Suppressor macrophage treated with lipopolysaccharide for 4 hours (primary cell): ENCODE measurements at places on chromosomes 5 and 9.

- DNase-seq: no peak
Observed at GRCh38 chr5:150305557-150305956, 2.9 kb upstream of the ARSI start.

- DNase-seq: no peak
Observed at GRCh38 chr9:98280574-98280973, 25.1 kb upstream of the TBC1D2 start.

- DNase-seq: no peak
Observed at GRCh38 chr9:36471359-36471758, 71.3 kb upstream of the RNF38 start.

DNA sequence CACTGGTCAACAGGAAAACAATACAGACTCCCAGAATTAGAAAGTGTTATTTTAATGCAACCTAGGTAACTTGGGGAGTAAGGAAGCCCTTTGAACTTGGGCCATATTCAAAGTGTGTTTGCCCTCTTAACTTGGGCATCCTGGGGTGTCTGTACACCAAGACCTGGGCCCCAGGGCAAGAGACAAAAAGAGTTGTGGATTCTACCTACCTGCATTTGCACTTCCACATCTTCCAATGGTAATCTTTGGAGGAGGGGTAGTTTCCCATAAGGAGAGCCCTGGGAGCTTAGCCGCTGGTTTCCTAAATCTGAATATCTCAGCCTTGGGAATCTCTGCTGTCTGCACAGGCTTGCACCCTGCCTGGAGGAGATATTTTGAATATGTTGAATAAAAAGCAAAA lies 8.5 kb downstream of the WNT8A start:
- DNase-seq: no peak

DNA sequence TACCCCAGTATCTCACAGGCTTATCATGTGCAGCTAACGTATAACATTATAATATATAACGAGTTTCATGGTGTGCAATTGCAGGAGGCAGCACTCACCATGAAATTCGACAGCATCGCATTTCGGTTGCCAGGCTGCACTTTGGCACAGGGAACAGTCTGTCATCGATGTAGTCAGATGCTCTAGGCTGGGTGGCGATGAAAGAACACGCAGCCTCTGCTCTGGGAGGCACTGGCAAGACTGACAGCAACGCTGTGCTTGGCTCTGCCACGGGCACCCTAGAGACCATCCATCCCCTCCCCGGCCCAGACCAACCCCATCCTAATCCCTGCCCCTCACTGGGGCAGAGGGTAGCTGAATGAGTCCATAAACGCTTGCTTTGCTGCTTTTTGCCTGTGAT lies 290.8 kb downstream of the MED10 start:
- no peak for DNase-seq

- DNase-seq: no peak
Observed at GRCh38 chr9:134575103-134575900, 66.3 kb upstream of the COL5A1 start.

GRCh38 chr5:163658702-163659567 lies 153.5 kb downstream of the MAT2B start:
- no peak for DNase-seq

DNA sequence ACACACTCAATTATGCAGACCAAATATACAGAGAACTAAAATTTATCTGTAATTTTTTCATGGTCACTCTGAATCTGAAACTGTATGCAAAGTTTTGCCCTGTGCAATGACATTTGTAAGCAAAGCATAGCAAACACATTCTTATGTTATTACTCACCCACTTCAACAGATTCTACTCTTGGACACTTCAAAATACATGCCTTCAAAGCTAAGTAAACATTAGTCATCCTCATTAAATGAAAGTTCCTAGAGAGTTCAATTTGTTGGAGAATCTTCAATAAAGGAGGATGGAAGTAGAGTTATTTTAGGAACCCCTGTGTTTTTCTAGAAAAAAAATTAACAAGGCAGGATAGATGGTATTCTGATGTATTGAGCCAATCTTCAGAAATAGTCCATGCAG lies 639.7 kb upstream of the C9orf72 start:
- no peak for DNase-seq

- no peak for DNase-seq
Observed at GRCh38 chr5:4230786-4231641, 635.4 kb downstream of the IRX1 start.

GRCh38 chr9:136225748-136226679 lies 19.6 kb downstream of the QSOX2 start:
- DNase-seq: peak; percentile 46

GRCh38 chr9:116701940-116702642 lies 15.0 kb downstream of the TRIM32 start:
- no peak for DNase-seq

DNA sequence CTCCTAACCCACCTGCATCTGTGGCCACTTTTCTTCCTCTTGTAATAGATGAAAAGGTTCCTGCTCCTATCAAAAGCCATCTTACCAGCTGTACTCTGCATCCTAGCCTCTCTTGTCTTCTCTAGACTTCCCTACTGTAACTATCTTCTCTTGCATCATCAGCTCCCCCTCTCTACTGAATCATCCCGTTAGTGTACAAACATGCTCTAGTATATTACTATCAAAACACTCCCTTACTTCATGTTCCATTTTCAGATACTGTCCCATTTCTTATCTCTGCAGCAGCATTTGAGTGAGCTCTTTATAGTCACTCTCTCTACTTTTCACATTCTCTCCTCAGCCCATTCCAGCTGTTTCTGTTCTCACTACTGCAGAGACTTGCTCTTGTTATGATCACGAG lies 2.8 kb downstream of the SRA1 start:
- DNase-seq: peak; percentile 52

- DNase-seq: no peak
Observed at GRCh38 chr9:114086607-114087006, 8.5 kb upstream of the AMBP start.

GRCh38 chr5:91027405-91028139 lies 355.5 kb downstream of the ARRDC3 start:
- DNase-seq: no peak

- no peak for DNase-seq
Observed at GRCh38 chr5:166596043-166596442, 1695.4 kb upstream of the WWC1 start.

DNA sequence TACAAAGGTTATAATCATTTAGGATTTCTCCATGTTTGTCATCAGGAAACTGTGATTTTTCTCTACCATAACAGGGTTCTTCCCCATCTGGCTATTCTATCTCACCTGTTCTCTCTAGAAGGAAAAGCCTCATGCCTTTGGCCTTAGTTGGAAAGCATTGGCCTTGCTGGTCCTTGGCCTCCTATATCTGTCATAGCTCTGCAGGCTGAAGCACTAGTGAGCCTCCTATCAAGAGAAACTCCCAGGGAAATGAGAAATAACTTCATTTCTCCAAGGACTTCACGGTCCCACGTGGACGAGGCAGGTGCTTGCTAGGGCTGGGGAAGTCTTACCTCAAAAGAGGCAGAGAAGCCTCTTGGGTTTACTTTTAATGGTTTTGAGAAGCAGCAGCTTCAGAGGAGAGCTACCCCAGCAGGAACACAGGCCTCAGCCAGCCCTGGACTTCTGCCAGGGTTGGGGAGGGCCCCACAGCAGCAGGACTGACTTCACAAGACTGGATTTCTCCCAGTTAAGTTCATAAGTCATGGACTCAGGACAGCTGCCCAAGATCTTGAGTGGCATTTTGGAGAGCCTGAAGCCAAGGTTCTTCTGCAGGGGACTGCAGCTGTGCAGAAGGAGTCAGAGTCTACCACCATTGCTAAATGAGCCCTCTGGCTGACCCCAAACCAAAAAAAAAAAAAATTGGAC lies 15.8 kb upstream of the PSAT1 start:
- DNase-seq: no peak

DNA sequence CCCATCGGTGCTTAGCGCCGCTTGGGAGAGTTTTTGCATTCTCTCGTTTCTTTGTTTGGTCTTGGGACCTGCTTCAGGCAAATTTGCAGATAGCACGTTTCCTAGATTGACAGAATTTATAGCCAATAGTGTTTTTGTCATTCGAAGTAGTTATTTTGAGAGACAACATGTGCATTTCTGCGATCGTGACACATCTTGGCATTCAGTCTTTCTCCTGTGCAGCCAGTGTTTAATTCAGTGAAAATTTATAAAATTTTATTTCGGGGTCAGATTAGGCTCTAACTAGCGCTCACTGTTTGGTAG lies 830 bp downstream of the PRRC1 start:
- DNase-seq: no peak

DNA sequence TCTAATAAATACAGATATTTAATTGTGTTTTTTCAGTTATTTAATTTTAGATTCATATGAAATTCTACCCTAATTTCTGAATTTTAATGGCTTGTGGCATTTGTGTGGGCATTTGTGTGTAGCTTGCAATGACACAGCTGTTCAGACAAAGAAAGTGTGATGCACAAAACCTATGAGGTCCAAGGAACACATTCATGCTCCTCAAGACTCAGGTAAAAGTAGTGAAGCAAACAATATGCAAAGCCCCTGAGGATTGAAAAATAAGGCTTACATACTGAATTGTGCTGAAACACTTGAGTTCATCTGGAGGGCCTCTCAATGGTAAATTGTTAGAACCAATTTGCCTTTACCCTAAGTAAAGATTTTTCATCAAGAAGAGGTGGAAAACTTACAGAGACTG lies 28.1 kb downstream of the IL7R start:
- DNase-seq: no peak

DNA sequence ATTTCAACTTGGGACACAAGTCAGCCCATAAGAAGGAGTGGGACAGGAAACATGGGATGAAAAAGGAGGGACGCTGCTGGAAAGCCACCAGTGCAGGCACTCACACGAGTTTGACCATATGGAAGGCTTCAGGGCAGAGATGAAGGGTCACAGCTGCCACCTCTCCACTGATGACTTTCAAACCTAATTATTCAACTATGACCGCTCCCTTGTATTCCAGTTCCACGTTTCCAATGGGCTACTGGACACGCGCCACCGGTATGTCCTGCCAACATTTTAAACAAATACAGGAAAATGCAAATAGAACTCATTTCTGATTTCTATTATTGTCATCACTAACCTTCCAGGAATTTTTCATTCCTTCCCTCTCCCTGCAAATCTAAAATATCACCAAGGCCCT lies 134.7 kb downstream of the SLC1A3 start:
- no peak for DNase-seq

DNA sequence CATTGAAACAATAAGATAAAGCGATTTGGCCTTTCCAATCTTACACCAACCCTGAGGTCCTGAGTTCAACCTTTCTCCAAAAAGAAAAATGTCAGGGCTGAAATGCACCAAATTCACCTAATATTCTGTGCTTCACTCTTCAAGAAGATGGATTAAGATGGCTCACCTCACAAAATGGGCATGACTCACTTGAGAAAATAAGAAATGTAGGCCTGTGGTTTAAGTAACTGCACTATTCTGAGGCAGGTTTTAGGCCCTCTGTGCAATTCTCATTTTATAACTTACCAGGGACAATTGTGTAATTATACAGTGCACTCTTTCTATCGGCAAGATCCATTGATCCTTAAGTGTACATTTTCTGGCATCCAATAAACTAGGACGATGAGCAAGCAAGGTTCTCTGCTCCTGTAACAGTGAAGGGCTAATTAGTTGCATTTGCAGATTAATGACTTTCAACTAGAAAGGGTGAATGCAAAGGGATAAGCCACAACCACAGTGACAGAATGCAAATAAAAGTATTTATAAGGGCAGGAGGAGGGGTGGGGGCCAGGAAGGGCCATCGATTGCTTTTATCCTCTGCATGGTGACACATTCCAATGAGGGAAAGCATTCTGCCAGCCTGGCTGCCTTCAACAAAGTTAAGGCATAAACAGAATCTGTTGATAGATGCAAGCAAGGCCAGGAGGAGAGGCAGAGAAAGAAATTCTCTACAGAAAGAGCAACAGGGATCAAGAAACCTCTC lies 214.5 kb downstream of the CAAP1 start:
- no peak for DNase-seq

DNA sequence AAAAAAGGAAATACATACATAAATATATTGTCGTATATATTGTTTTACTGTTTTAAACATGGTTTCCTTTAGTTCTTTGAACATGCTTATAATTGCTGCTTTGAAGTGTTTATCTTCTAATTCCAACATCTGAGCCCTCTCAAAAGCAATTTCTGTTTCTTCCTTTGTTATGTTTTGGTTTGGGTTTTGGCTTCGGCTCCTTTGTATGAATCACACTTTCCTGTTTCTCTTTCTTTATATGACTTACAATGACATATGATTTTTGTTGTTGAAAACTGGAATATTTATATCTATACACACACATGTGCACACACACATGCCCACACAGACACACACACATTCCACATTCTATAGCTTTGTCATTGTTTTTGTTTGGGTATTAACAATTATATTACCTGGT lies 1206.7 kb downstream of the CDH12 start:
- no peak for DNase-seq

DNA sequence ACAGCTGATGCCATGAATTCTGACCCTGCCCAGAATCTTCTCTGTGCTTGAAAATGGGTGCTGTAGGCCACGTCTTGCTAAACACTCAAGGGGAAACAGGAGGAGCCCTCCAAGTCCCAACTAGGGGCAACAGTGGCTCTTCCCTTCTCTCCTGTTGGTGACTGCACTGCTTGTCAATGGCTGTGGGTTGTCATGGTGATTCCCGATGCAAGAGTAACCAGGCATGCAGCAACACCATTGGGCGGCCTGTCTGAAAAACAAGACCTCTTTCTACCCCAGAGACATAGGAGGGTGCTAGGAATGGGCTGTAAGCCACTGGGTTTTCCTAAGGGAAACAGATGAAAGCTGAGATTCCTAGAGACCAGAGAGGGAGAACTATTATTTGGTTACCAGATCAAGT lies 201.7 kb upstream of the PANK3 start:
- DNase-seq: no peak

DNA sequence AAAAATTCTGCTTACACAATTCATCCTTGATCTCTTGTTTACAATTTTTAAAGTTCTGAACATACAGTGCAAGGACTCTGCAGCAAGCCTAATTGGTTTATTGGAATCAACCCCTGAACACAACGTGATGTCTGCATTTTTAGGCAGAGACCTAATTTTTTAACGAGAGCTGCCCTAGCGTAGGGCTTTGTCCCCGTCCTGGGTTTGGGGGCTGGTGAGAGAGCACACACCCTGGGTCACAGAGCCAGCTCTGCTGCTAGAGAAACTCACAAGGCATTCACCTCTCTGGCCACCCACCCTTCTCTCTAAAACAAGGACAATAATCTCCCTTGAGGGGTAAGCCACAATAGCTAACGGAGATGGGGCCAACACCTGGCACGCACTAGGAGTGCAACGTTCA lies 28.2 kb downstream of the SH3PXD2B start:
- no peak for DNase-seq

GRCh38 chr5:80414113-80414512 lies 6.2 kb downstream of the ZFYVE16 start:
- peak; percentile 76 for DNase-seq

- no peak for DNase-seq
Observed at GRCh38 chr9:83029531-83030137, 33.3 kb downstream of the RASEF start.

GRCh38 chr5:156254196-156254595 lies 72.8 kb upstream of the SGCD start:
- no peak for DNase-seq

- peak; percentile 59 for DNase-seq
Observed at GRCh38 chr9:116860509-116861120, 173.5 kb downstream of the TRIM32 start.

GRCh38 chr5:102770803-102771202 lies 15.7 kb downstream of the PAM start:
- DNase-seq: no peak

- DNase-seq: peak; percentile 85
Observed at GRCh38 chr5:122845229-122846050, at the start of gene SNX24. Gene SNX24 (plus strand): TSS chr5:122845613. CDS start chr5:122845634, 21 bp downstream.

GRCh38 chr9:83563360-83563759 lies 25.2 kb upstream of the FRMD3 start:
- no peak for DNase-seq
